Ascending aorta (tissue), 2 donors: ENCODE measurements at places on chromosomes 4 and X.
A peak's percentile ranks its signal among the peaks of the same experiment; 100 is the strongest.

GRCh38 chr4:24991015-24991414, 39.7 kb downstream of the LGI2 start:
- DNase-seq: no peak
- no peak overlapping the region for H3K4me3 ChIP-seq
- no peak overlapping the region for H3K27ac ChIP-seq
- H3K27me3 ChIP-seq: no peaks in the 10 kb centered on the region

- H3K27me3 ChIP-seq: no peaks in the 10 kb centered on the region
- DNase-seq: no peak
- H3K27ac ChIP-seq: no peak overlapping the region
- H3K4me3 ChIP-seq: no peak overlapping the region
Observed at GRCh38 chr4:123260653-123261052, 135.9 kb upstream of the SPRY1 start.

DNA sequence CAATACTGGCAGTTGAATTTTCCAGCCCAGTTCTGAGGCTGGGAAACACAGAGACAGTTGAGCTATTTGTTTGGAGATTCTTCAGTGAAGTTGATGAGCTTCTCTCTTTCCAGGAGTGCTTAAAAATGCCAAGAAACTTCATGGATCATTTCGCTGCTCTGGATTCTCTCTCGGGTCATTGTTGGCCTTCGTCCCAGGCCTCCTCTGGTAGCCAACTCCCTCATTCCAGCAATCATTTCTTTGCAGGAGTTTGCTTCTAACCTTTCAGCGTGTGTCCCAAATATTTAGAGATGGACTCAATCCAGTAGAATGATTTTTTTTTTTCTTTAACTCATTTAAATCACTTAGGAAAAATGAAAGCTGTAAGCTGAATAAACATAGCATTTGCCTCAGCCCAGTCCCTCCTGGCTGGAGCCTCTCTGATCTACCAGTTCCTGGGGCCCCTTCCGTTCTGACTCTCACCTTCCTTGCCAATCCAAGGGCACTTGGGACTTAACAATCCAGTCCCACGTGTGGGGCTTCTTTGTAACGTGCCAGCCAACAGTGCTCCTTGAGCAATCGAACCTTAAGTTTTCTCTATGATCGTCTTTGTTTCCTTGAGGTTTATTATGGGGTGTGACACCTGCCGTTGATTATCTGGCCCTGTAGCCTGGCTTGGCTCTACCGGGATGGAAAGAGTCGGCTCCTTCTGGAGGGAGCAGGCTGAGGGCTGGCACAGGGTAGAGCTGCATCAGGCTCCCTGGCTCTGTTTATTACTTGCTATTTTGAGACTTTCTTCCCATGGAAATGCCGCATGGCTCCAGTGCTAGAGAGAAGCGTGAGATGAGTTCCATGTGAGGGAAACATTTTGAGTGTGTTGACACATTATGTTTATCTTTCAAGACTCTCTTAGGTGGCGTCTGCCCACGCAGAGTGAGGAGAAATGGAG, 80.4 kb upstream of the GPC4 start:
- peak overlapping the region; percentile 60 for H3K27ac ChIP-seq
- H3K4me3 ChIP-seq: peak overlapping the region; percentile 22
- no peaks in the 10 kb centered on the region for H3K4me1 ChIP-seq

DNA sequence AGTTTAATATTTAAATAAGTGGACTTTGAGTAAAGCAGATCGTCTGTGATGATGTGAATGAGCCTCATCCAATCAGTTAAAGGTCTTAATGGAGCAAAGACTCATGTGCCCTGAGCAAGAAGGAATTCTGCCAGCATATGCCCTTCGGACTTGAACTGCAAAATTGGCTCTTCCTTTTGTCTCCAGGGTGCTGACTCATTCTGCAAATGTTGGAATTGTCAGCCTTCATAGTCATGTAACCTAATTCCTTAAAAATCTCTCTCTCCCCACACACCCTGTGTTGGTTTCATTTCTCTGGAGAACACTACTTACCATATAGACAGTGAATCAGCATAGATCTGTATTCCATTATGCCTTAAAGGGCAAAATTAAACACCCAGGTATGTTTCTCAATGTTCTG, 609.8 kb upstream of the GALNTL6 start:
- H3K36me3 ChIP-seq: no peaks in the 10 kb centered on the region
- no peak for DNase-seq
- H3K27ac ChIP-seq: no peak overlapping the region
- H3K4me3 ChIP-seq: no peak overlapping the region
- no peaks in the 10 kb centered on the region for H3K27me3 ChIP-seq
- H3K4me1 ChIP-seq: no peaks in the 10 kb centered on the region
